ENCODE measurements at places on chromosomes 12 and 14. TPM values are rescaled to one million over a fixed set of nuclear protein-coding genes. Genes with fewer than 3 reads are reported as not detected.

The C14orf132 gene
- 0.06 TPM for total RNA-seq

DNA sequence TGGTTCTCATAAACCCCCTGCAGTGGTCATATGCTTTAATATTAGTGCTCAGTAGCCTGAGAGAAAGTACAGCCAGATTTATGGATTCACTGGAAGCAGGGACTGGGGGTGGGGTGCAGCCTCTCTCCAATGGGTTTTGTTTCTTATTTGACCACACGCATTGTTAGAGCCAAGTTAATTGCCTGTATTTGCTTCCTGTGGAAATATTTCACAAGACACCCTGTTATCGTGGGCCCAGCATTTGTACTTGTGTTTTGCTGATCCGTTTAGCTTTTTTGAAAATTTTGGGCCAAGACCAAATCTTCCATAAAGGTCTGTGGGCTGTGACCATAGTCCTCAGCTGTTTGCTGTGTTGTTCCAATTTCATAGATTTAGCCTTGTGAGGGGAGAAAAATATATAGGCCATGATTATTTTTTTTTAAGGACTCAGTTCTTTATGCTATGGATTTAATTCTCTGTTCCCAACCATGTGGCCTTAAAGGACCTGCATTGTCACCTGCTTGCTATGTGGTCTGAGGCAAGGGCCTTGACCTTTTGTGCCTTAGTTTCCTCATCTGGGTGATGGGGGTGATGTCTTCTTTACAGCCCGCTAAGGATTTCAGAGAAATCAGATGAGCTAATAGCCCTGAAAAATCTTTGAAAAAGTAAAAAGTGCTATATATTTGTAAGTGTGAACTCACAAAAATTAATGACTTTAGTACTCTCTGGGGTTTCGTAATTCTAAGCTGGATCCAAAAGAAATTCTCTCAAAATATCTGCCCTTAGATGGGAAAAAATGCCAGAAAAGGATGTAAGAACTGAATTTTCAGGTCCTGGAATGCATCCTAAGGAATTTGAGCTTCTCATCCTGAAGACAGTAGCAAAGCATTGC, 370.2 kb downstream of the DPF3 start:
- DNase-seq = no peak
- no peak overlapping the region for H3K27ac ChIP-seq
- H3K4me1 ChIP-seq = peaks cover 8% of the 10 kb centered on the region
- no peaks in the 10 kb centered on the region for H3K36me3 ChIP-seq

- no peaks in the 10 kb centered on the region for H3K36me3 ChIP-seq
- no peaks in the 10 kb centered on the region for H3K4me1 ChIP-seq
- no peak overlapping the region for H3K4me3 ChIP-seq
- DNase-seq = no peak
Measured at GRCh38 chr12:2531371-2531770, 263.4 kb upstream of the FKBP4 start.

The SERPINA3 gene
- total RNA-seq = not detected

The OR9K2 gene
- total RNA-seq = not detected

DNA sequence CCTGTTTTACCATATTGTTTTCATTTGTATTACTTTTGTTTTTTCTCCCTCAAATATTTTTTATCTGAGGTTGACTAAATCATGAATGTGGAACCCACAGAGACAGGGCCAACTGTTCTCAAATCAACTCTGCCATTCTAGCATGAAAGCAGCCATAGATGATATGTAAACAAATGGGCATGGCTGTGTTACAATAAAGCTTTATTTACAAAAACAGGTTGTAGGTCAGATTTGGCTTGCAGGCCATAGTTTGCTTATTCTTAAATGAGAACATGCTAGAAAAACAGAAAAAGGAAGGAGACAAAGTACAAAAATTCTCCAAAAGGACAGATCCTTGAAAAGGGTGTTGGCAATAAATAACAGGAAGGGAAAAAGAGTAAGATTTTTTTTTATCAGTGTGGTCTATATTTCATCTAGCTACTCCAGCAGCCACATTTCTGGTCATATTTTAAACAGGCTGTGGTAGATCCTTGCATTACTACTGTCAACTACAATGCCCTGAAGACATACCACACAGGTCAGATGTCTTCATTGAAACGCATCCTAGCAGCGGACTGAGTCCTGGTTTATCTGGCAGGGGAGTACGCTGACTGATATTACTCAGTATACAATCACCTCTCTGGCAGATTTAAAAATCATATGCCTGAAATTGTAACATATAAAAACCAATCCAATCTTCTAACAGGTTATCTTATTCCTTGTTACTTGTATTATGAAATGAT, 42.9 kb downstream of the SPPL3 start:
- H3K27me3 ChIP-seq = no peaks in the 10 kb centered on the region
- peaks cover 11% of the 10 kb centered on the region for H3K4me1 ChIP-seq
- DNase-seq = peak; percentile 63
- H3K27ac ChIP-seq = no peak overlapping the region
- no peak overlapping the region for H3K4me3 ChIP-seq

- H3K36me3 ChIP-seq = no peaks in the 10 kb centered on the region
- H3K4me3 ChIP-seq = no peak overlapping the region
- no peak overlapping the region for H3K27ac ChIP-seq
- no peaks in the 10 kb centered on the region for H3K4me1 ChIP-seq
- H3K27me3 ChIP-seq = no peaks in the 10 kb centered on the region
Measured at GRCh38 chr14:89757313-89757939, 197.1 kb downstream of the EFCAB11 start.

- DNase-seq = peak; percentile 72
- H3K36me3 ChIP-seq = no peaks in the 10 kb centered on the region
- no peaks in the 10 kb centered on the region for H3K27me3 ChIP-seq
- no peak within 1 kb of the TSS for H3K27ac ChIP-seq
- peaks cover 16% of the 10 kb centered on the region for H3K4me1 ChIP-seq
Measured at GRCh38 chr12:48788854-48789775, at the start of gene ADCY6. Gene ADCY6 (minus strand): TSS chr12:48789089. CDS start chr12:48783434, 5,655 bp downstream.

- H3K27me3 ChIP-seq = no peaks in the 10 kb centered on the region
- no peaks in the 10 kb centered on the region for H3K36me3 ChIP-seq
- no peak overlapping the region for H3K4me3 ChIP-seq
- no peak overlapping the region for H3K27ac ChIP-seq
- no peak for DNase-seq
Measured at GRCh38 chr12:26080911-26081310, 43.9 kb downstream of the BHLHE41 start.

- DNase-seq = no peak
- no peaks in the 10 kb centered on the region for H3K4me1 ChIP-seq
Measured at GRCh38 chr14:62921466-62921865, 123.8 kb downstream of the KCNH5 start.

The WASHC4 gene
- 38.2 TPM for total RNA-seq

- no peaks in the 10 kb centered on the region for H3K4me1 ChIP-seq
- H3K27me3 ChIP-seq = no peaks in the 10 kb centered on the region
- H3K36me3 ChIP-seq = peaks cover 8% of the 10 kb centered on the region
Measured at GRCh38 chr14:30710876-30711275, 88.8 kb downstream of the SCFD1 start.

DNA sequence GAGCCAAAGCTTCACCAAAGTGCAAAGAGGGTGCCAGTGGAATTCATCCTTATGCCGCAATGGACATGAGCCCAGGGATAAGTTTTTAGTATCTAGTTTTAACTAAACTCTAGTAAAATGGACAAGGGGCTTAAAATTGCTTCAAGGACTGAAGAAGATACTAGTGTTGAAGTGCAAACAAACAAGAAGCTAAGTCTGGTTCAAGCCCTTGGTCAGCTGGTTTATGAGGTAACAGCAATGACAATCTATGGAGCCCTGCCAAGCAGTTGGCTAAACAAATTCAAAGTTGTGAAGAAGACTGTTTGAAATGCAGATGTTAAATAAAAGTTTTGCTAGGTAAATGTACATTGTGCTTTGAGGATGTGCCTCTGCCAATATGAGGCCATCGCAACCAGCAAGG, 209.4 kb downstream of the KTN1 start:
- peak; percentile 88 for DNase-seq
- no peaks in the 10 kb centered on the region for H3K36me3 ChIP-seq
- no peak overlapping the region for H3K4me3 ChIP-seq
- H3K27ac ChIP-seq = no peak overlapping the region

- H3K4me3 ChIP-seq = no peak overlapping the region
- no peaks in the 10 kb centered on the region for H3K36me3 ChIP-seq
- H3K27me3 ChIP-seq = no peaks in the 10 kb centered on the region
- DNase-seq = no peak
- no peak overlapping the region for H3K27ac ChIP-seq
- no peaks in the 10 kb centered on the region for H3K4me1 ChIP-seq
Measured at GRCh38 chr12:132474237-132474741, 15.7 kb upstream of the FBRSL1 start.

DNA sequence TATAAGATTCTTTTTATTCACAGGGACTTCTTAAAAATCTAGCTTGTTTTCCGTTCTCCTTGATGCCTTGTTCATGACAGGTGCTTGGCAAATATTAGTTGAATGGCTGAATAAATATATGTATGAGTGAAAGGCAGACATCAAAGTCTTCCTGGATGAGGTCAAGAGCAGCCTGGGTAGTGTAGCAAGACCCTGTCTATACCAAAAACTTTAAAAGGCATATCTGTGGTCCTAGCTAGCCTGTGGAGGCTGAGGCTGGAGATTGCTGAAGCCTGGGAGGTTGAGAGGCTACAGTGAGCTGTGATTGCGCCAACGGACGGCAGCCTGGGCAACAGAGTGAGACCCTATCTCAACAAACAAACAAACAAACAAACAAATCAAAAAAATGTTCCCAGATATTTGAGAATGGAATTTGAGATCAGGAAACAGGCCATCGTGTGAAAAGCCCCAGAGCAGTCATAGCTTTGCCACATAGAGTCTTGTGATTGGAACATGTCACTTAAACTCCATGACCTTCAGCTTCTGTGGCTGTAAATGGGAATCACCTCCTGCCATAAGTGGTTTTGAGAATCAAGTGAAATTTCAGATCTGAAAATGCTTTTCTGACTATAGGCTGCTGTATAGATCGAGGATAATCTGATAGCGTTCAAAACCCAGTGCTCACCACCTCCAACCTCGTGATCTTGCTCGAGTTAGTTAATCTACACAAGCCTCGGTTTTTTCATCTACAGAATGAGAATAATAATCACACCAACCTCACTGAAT, 64.3 kb downstream of the ZFP36L1 start:
- no peak for DNase-seq
- no peaks in the 10 kb centered on the region for H3K36me3 ChIP-seq
- no peaks in the 10 kb centered on the region for H3K4me1 ChIP-seq
- H3K4me3 ChIP-seq = no peak overlapping the region

The RGS6 gene
- total RNA-seq = not detected

DNA sequence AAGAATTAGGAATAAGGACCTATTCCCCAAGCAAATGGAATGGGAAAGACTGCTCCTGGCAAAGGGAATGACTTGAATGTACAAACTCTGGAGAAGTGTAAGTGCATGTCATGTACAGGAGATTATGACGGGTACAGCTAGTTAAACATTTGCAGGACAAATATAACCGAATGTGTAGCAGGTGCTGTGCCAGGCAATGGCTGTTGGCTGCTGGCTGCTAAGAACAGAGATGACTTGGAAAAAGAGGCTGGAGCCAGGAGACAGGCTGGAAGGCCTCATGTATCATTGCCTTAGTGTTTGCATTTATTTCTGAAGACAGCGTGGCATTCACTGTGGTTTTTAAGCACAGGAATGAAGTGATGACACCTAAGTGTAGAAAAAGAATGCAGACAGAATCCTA, 136.8 kb downstream of the TTC8 start:
- H3K4me1 ChIP-seq = no peaks in the 10 kb centered on the region
- H3K36me3 ChIP-seq = no peaks in the 10 kb centered on the region
- H3K4me3 ChIP-seq = no peak overlapping the region
- no peaks in the 10 kb centered on the region for H3K27me3 ChIP-seq

DNA sequence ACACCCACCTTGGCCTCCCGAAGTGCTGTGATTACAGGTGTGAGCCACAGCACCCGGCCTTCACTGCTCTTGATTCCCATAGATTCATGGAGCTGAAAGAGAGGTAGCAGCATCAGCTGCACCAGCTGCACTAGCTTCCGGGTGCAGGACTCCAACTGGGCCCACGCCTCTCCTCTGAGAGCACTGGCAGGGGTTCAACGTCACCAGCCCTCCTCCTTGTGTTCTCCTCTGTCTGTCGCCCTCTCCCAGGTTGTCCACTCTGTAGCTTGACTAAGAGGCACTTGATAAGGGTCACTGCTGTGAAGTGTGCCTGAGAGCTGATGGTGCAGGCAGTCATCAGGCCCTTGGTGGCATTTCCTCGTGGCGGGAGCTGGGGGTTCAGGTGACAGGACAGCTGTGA, 28.3 kb downstream of the MLXIP start:
- no peak overlapping the region for H3K4me3 ChIP-seq
- H3K27ac ChIP-seq = peak overlapping the region; percentile 92
- peaks cover 7% of the 10 kb centered on the region for H3K36me3 ChIP-seq
- no peak for DNase-seq
- H3K4me1 ChIP-seq = peaks cover 29% of the 10 kb centered on the region

The PA2G4 gene
- total RNA-seq = 406 TPM

GRCh38 chr12:88469154-88469553, 111.1 kb downstream of the KITLG start:
- peaks cover 21% of the 10 kb centered on the region for H3K4me1 ChIP-seq
- no peaks in the 10 kb centered on the region for H3K27me3 ChIP-seq
- no peaks in the 10 kb centered on the region for H3K36me3 ChIP-seq
- DNase-seq = no peak

- H3K36me3 ChIP-seq = no peaks in the 10 kb centered on the region
- H3K4me1 ChIP-seq = peaks cover 43% of the 10 kb centered on the region
- no peaks in the 10 kb centered on the region for H3K27me3 ChIP-seq
- DNase-seq = no peak
- H3K27ac ChIP-seq = no peak overlapping the region
- H3K4me3 ChIP-seq = no peak overlapping the region
Measured at GRCh38 chr12:88574278-88574677, 6.0 kb downstream of the KITLG start.

- no peak overlapping the region for H3K4me3 ChIP-seq
- H3K4me1 ChIP-seq = no peaks in the 10 kb centered on the region
- no peak for DNase-seq
Measured at GRCh38 chr12:111353603-111354295, 15.1 kb downstream of the PHETA1 start.

- DNase-seq = no peak
- H3K27ac ChIP-seq = no peak overlapping the region
- no peaks in the 10 kb centered on the region for H3K27me3 ChIP-seq
- no peak overlapping the region for H3K4me3 ChIP-seq
- no peaks in the 10 kb centered on the region for H3K36me3 ChIP-seq
Measured at GRCh38 chr14:91891721-91892220, 24.4 kb upstream of the TC2N start.

GRCh38 chr12:15669256-15669948, 119.8 kb downstream of the EPS8 start:
- no peak overlapping the region for H3K4me3 ChIP-seq
- peaks cover 5% of the 10 kb centered on the region for H3K4me1 ChIP-seq
- no peaks in the 10 kb centered on the region for H3K27me3 ChIP-seq
- H3K27ac ChIP-seq = no peak overlapping the region
- DNase-seq = no peak

The ZNF605 gene
- 8.6 TPM for total RNA-seq

Measured in PC-3 (cell line).